ENCODE measurements at places on chromosomes 6 and 20. TPM values are rescaled to one million over a fixed set of nuclear protein-coding genes. Genes with fewer than 3 reads are reported as not detected.

AHCY gene
- total RNA-seq: 59.7 TPM

GRCh38 chr20:33650753-33651561 is 11.2 kb upstream of the C20orf144 start:
- peaks cover 31% of the 10 kb centered on the region for H3K4me1 ChIP-seq
- H3K27me3 ChIP-seq: no peaks in the 10 kb centered on the region
- no peaks in the 10 kb centered on the region for H3K36me3 ChIP-seq
- no peak overlapping the region for H3K27ac ChIP-seq
- H3K4me3 ChIP-seq: no peak overlapping the region
- DNase-seq: no peak

DNA sequence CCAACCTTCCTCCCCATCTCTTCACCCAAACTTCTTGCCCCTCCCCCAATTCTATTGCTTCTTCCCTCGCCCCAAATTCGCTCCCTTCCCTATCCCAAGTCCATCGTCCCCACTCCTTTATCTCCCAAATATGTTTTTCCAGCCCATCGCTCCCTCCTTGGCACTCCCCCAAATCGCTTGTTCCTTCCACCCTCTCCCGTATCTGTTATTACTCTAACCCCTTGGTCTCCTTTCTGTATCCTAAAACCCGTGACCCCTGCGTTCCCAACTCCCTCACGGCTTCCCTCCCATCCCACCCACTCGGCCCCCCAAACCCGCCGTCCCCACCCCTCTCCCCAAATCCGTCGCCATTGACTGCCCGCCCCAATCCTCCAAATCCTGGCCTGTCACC is 584 bp downstream of the MTCH1 start:
- DNase-seq: no peak
- peaks cover 61% of the 10 kb centered on the region for H3K4me1 ChIP-seq
- no peaks in the 10 kb centered on the region for H3K27me3 ChIP-seq
- H3K27ac ChIP-seq: peak overlapping the region; percentile 98

GRCh38 chr6:136706430-136706829 is 85.8 kb downstream of the MAP3K5 start:
- no peak overlapping the region for H3K27ac ChIP-seq
- H3K4me3 ChIP-seq: no peak overlapping the region
- no peaks in the 10 kb centered on the region for H3K27me3 ChIP-seq
- no peaks in the 10 kb centered on the region for H3K36me3 ChIP-seq

GRCh38 chr6:5160206-5160605 is 75.1 kb downstream of the PPP1R3G start:
- H3K27ac ChIP-seq: no peak overlapping the region
- no peak overlapping the region for H3K4me3 ChIP-seq
- no peak for DNase-seq
- no peaks in the 10 kb centered on the region for H3K4me1 ChIP-seq

RUNX2 gene
- total RNA-seq: 0.85 TPM

DNA sequence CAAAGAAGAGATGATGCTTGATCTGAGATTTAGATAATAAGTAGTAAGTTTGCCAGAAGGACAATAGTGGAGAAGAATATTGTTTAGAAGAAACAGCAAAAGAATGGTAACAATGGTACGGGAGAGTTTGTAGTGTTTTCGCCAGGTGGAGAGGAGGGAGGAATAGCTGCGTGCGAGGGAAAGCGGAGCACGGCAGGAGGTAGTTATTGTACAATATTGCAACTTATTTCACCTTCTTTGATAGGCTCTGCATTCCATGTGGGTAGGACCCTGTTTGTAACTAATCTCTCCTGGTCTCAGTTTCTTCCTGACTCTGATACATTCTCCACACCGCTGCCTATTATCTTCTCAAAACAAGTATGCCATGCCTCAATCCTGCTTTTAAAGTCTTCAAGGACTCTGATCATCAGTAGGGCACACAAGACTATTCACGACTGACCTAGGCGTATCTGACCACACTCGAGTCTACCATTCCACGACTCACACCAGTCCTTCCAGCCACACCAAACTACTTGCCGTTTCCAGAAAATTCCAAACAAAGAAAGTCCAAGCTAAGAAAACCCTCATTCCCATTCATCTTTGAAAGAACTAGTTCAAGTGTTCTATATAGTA is 1.1 kb downstream of the PPIL4 start:
- peaks cover 12% of the 10 kb centered on the region for H3K36me3 ChIP-seq
- peak overlapping the region; percentile 93 for H3K27ac ChIP-seq
- peak overlapping the region; percentile 80 for H3K4me3 ChIP-seq
- no peaks in the 10 kb centered on the region for H3K27me3 ChIP-seq

DNA sequence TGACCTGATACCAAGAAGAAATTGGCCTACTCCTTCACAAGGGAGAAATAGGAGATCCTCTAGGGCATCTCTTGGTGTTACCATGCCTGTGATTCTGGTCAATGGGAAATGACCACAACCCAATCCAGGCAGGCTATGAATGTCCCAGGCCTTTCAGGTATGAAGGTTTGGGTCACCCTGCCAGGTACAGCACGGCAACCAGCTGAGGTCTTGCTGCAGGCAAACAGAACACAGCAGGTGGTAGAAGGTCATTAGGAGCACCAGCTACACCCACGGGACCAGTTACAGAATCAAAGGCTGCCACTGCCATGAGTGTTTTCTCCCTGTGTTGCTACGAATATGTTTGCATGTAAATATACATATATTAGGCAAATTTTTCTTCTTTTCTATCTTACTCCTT is 202.3 kb downstream of the ERMARD start:
- no peaks in the 10 kb centered on the region for H3K4me1 ChIP-seq
- no peaks in the 10 kb centered on the region for H3K27me3 ChIP-seq
- H3K4me3 ChIP-seq: no peak overlapping the region
- no peaks in the 10 kb centered on the region for H3K36me3 ChIP-seq

- H3K27me3 ChIP-seq: no peaks in the 10 kb centered on the region
- no peaks in the 10 kb centered on the region for H3K36me3 ChIP-seq
- no peak overlapping the region for H3K4me3 ChIP-seq
- no peak overlapping the region for H3K27ac ChIP-seq
- no peak for DNase-seq
Observed at GRCh38 chr20:35979544-35979943, 11.2 kb downstream of the CNBD2 start.

- DNase-seq: no peak
- H3K27me3 ChIP-seq: no peaks in the 10 kb centered on the region
- no peak overlapping the region for H3K27ac ChIP-seq
- H3K4me1 ChIP-seq: peaks cover 20% of the 10 kb centered on the region
Observed at GRCh38 chr6:15824811-15825210, 162.0 kb upstream of the DTNBP1 start.

COL9A1 gene
- 18.7 TPM for total RNA-seq

GRCh38 chr20:36051318-36052116 is 83.1 kb downstream of the CNBD2 start:
- H3K4me3 ChIP-seq: peak overlapping the region; percentile 98
- DNase-seq: no peak
- H3K36me3 ChIP-seq: no peaks in the 10 kb centered on the region
- no peaks in the 10 kb centered on the region for H3K27me3 ChIP-seq
- peak overlapping the region; percentile 100 for H3K27ac ChIP-seq
- H3K4me1 ChIP-seq: no peaks in the 10 kb centered on the region

SCRT2 gene
- not detected for total RNA-seq

GRCh38 chr20:53891306-53891894 is 179.0 kb downstream of the BCAS1 start:
- DNase-seq: no peak
- H3K36me3 ChIP-seq: no peaks in the 10 kb centered on the region
- no peaks in the 10 kb centered on the region for H3K27me3 ChIP-seq
- H3K27ac ChIP-seq: no peak overlapping the region
- H3K4me1 ChIP-seq: no peaks in the 10 kb centered on the region

- peaks cover 45% of the 10 kb centered on the region for H3K4me1 ChIP-seq
- no peaks in the 10 kb centered on the region for H3K27me3 ChIP-seq
- peak overlapping the region; percentile 95 for H3K4me3 ChIP-seq
- no peak for DNase-seq
- H3K36me3 ChIP-seq: no peaks in the 10 kb centered on the region
Observed at GRCh38 chr20:58389968-58390658, 1.1 kb downstream of the VAPB start.

- H3K4me1 ChIP-seq: no peaks in the 10 kb centered on the region
- no peaks in the 10 kb centered on the region for H3K27me3 ChIP-seq
Observed at GRCh38 chr6:14068133-14068532, 49.4 kb upstream of the CD83 start.

ZNF341 gene
- total RNA-seq: 1.8 TPM

RAD21L1 gene
- total RNA-seq: not detected

DNA sequence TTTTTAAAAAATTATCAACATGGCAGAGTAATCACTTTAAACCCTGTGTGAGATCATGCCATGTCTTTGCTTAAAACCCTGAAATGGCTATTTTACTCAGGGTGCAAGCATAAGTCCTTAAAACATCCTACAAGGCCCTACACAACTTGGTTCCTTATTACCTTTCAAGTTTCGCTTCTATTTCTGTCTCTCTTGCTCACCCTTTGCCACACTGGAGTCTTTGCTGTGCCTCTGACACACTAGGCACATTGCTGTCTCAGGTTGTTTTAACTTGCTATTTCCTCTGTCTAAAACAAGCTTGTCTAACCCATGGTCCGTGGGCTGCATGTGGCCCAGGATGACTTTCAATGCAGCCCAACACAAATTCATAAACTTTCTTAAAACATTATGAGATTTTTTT is 55.6 kb downstream of the KIAA0408 start:
- no peak overlapping the region for H3K27ac ChIP-seq
- H3K27me3 ChIP-seq: no peaks in the 10 kb centered on the region
- DNase-seq: no peak
- H3K4me3 ChIP-seq: no peak overlapping the region
- no peaks in the 10 kb centered on the region for H3K4me1 ChIP-seq

DNA sequence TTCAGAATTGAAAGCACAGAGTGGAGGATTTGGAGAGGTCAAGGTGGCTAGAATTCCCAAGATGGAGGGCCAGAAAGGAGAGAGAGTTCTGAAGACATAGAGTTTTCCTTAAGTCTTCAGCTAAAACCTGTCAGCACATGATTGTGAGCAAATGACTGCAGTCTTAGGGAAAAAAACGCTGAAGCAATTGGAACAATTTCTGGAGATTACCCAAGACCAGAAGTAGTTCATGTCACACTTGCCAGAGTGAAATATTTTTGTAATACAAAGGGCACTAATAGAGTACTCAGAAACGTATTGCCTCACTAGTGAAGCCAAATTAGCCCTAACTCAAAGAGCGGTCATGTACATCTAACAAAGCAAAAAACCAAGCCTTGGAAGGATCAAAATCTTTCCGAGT is 541.3 kb upstream of the MARCKS start:
- H3K36me3 ChIP-seq: no peaks in the 10 kb centered on the region
- H3K27me3 ChIP-seq: no peaks in the 10 kb centered on the region
- no peaks in the 10 kb centered on the region for H3K4me1 ChIP-seq
- no peak overlapping the region for H3K27ac ChIP-seq

GRCh38 chr20:13441388-13441787 is 197.3 kb downstream of the TASP1 start:
- no peaks in the 10 kb centered on the region for H3K36me3 ChIP-seq
- no peaks in the 10 kb centered on the region for H3K4me1 ChIP-seq
- no peak overlapping the region for H3K4me3 ChIP-seq
- H3K27ac ChIP-seq: no peak overlapping the region
- H3K27me3 ChIP-seq: no peaks in the 10 kb centered on the region
- no peak for DNase-seq

DNA sequence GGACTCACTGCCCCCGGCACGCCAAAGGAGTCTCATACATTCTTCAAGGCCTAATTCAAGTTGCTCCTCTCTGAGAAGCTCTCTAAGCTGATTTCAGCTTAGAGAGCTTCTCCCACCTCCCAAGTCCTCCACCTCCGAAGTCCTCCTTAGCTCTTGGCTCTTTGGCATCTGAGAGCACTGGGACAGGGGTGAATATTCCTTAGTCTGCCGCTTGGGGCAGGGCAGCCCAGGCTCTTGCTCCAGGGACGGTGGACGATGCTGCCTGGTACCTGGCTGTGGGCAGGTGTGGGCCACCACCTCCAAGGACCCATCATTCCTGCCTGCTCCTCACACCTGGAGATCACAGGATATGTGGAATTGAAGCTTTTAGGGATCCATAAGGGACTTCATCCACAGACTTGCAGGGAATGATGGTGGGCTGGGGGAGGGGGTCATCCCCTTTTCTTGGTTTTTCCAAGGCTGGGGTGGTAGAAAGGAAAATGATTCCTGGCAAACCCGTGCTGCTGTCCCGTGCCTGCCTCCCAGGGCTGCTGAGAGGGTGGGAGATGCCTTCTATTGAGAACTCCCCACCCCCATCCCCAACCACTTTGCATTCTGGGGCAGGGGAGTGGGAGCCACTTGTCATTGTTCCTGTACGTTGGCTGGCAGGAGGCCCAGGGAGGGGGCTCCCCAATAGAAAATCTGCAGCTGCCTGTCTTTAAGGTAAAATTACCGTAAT is 57.4 kb downstream of the ARHGAP40 start:
- H3K4me1 ChIP-seq: no peaks in the 10 kb centered on the region
- no peak for DNase-seq
- H3K36me3 ChIP-seq: no peaks in the 10 kb centered on the region
- H3K4me3 ChIP-seq: no peak overlapping the region
- H3K27me3 ChIP-seq: no peaks in the 10 kb centered on the region
- no peak overlapping the region for H3K27ac ChIP-seq

GRCh38 chr6:34656378-34657036 is 40.1 kb downstream of the ILRUN start:
- no peaks in the 10 kb centered on the region for H3K27me3 ChIP-seq
- H3K4me3 ChIP-seq: peak overlapping the region; percentile 13
- H3K36me3 ChIP-seq: no peaks in the 10 kb centered on the region
- no peak for DNase-seq
- H3K27ac ChIP-seq: peak overlapping the region; percentile 93
- H3K4me1 ChIP-seq: peaks cover 41% of the 10 kb centered on the region

GRCh38 chr20:51327251-51327841 is 215.2 kb downstream of the NFATC2 start:
- H3K36me3 ChIP-seq: no peaks in the 10 kb centered on the region
- no peak for DNase-seq
- H3K4me1 ChIP-seq: no peaks in the 10 kb centered on the region
- no peak overlapping the region for H3K27ac ChIP-seq
- no peaks in the 10 kb centered on the region for H3K27me3 ChIP-seq
- H3K4me3 ChIP-seq: no peak overlapping the region

- no peaks in the 10 kb centered on the region for H3K36me3 ChIP-seq
- no peak overlapping the region for H3K27ac ChIP-seq
- H3K4me1 ChIP-seq: no peaks in the 10 kb centered on the region
- H3K4me3 ChIP-seq: no peak overlapping the region
Observed at GRCh38 chr20:56249244-56249955, 868 bp downstream of the MC3R start.

DNA sequence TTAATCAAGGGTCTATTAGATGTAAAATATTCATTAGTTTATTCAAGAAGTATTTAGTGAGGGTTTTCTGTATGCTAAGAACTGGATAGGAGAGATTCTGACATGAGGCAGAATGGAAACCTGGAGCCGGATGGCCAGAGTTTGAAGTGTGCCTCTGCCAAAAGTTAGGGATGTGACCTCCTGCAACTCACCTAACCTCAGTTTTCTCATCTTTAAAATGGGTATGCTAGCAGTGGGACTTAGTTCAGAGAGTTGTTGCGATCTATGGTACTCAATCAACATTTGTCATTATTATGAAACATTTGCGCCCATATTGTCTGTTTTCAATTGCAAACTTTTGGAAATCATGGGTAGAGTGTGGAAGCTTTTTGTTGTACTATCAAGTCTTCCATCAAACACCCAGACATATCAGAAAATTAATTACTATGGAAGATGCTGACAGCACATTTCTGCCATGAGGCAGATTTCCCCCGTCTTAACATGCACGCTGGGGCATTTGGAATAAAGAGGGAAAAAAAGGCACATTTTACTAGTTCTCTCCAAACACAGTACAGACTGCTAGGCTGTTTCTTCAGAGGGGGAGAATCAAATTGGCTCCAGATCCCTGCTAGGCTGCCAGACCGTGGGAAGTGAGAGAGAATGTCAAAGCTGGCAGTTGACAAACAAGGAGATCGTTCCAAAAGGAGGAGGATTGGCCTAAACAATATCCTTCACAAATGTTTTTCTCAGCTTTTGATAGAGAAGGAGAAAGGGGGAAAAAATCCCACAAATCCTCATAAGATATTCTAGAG is 205.3 kb upstream of the TSHZ2 start:
- no peak overlapping the region for H3K4me3 ChIP-seq
- no peak overlapping the region for H3K27ac ChIP-seq
- H3K27me3 ChIP-seq: no peaks in the 10 kb centered on the region
- DNase-seq: no peak
